ENCODE measurements at places on chromosomes 2 and 18.

DNA sequence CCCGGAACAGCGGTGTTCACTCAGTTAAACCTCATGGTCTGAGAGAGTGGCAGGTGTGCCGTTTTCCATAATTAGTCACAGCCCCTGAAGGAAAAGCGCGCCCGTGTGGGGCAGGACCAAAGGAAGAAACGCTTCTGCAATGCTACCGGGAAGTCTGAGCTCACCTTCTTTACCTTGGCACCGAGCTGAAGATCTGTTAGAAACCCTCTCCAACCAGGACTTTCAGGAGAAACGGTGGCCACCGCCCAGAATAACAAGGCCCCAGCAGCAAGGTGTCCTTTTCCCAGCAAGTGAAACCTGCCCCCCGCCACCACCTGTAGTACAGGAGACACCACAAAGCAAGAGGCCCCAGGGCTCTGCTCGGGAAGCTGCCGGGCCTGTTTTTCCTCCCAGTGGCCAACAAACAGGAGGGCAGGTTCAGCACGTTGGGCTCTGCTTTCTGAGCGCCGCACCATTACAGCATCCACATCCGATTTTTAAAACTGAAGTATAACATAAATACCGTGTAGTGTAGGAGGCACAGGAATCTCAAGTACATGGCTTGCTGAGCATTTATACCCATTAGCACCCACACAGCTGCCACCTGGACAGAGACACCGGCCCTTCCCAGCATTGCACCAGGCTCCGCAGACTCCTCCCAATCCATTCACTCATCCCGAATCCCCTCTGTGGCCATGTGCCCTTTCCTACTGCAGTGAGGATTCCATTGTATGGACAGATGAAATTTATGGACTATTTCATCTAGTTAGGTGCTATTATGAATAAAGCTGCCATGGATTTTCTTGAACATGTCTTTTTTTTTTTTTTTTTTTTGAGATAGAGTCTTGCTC lies 121.8 kb upstream of the RIOK3 start:
- peak; percentile 30 for DNase-seq

DNA sequence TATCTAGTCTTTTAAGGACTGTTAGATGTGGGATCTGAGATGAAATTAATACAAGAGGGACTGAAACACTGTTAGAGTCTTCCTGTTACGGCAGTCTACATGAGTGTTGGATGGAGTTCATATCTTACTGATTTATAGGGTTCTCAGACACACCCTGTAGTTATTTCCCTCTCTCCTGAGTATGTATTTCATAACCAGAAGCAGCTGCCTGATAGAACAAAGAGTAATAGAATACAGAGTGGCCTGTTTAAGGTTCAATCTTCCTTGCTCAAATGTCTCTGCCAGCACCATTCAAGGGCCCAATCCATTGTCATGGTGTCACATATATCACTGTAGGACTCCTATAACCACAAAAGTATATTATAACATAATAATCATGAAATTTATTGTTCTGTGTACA lies 1229.1 kb upstream of the ACVR2A start:
- no peak for DNase-seq

GRCh38 chr2:208099682-208100470 lies 24.4 kb downstream of the CRYGD start:
- no peak for DNase-seq

- DNase-seq: no peak
Measured at GRCh38 chr2:191653667-191654391, 24.1 kb upstream of the NABP1 start.

DNA sequence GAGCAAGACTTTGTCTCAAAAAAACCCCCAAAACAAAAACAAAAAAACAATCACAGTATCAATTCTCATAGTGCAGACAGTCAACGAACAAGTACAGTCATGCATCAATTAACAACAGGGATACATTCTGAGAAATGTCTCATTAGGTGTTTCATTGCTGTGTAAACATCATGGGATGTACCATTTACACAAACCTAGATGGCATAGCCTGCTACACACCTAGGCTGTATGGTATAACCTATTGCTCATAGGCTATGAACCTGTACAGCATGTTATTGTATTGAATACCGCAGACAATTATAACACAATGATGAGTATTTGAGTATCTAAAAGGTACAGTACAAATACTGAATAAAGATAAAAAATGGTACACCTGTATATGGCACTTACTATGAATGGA lies 67.8 kb upstream of the LMAN1 start:
- DNase-seq: no peak

DNA sequence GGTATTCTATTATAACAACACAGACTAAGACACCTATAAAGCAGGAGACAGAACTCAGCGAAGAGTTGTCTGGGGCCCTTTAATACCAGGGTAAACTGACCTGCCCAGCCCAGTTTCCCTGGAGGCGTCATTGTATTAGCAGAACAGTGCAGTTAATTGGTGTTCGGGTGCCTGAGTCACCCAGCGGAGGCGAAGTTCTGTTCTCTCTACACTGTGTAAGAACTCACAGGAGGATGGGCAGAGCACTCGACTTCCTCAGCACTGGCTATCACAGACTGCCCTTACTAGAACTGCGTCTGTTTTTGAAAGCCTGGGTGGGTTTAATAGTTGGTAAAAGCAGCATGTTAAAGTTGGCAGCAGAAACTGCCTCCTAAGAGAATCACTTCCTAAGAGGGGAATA lies 106.5 kb upstream of the ATP8B1 start:
- DNase-seq: no peak

GRCh38 chr2:3147651-3148530 lies 229.7 kb downstream of the EIPR1 start:
- DNase-seq: no peak

GRCh38 chr2:83172841-83173240 lies 1286.2 kb downstream of the SUCLG1 start:
- DNase-seq: no peak

DNA sequence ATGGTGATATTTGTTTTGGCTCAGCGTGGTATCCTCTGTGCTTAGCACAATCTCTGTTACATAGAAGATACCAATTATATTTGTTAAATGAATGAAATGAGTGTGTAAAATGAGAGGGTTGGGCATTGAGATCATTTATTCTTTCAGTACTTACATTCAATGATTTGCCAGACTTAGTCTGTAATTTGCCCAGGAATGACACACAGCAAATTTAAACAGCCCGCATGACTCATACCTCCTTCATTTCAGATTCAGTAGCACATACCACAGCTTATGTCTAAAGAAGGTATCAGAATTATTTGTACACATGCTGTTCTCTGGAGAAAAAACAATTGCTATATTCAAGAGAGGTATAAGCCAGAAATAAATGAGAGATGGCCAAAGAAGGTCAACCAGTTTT lies 37.0 kb downstream of the KLHL14 start:
- no peak for DNase-seq

GRCh38 chr2:8176887-8177286 lies 505.0 kb upstream of the ID2 start:
- DNase-seq: no peak

GRCh38 chr2:8024506-8024905 lies 657.4 kb upstream of the ID2 start:
- no peak for DNase-seq

DNA sequence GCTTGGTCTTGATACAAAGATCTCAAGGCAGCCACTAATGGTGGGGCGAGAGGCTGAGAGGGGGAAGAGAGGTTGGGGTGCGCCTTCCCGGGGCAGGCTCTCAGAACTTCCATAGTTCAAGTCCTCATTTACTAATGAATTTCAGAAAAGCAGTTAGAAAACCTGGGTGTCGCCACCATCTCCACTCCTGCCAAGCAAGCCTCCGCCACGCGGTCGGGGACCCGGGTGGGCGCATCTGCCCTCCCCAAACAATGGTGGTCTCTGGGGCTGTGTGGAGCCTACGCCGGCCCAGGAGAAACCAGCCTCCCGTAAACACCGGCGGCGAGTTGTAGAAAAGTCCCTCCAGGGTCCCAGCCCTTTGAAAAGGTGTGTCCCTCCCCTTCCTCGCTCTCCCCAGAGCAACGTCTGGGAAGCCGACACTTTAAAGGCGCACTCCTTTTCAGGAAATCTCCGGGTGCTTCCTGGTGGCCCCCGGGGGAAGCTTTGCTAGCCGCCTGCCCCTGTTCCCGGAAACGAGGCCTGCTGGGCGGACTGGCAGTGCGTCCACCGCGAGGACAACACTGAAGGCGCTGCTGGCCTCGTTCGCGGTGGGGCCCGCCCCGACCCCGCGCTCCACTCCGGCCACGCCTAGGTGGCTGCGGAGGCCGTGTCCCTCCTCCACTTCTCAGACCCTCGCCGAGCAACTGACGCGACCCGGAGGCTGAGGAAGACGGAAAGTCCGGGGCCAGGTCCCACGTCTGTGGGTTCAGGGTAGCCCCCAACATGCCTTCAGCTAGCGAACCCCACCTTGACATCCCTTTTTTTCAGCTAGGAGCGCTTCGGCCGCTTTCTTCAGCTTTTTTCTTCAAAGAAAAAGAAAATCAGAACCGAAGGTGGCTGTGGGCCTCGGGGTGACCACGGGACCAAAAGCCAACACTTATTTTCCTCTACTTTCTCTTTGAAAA lies 16.8 kb downstream of the EVX2 start:
- no peak for DNase-seq

- no peak for DNase-seq
Measured at GRCh38 chr2:215791481-215791937, 221.8 kb downstream of the MREG start.

DNA sequence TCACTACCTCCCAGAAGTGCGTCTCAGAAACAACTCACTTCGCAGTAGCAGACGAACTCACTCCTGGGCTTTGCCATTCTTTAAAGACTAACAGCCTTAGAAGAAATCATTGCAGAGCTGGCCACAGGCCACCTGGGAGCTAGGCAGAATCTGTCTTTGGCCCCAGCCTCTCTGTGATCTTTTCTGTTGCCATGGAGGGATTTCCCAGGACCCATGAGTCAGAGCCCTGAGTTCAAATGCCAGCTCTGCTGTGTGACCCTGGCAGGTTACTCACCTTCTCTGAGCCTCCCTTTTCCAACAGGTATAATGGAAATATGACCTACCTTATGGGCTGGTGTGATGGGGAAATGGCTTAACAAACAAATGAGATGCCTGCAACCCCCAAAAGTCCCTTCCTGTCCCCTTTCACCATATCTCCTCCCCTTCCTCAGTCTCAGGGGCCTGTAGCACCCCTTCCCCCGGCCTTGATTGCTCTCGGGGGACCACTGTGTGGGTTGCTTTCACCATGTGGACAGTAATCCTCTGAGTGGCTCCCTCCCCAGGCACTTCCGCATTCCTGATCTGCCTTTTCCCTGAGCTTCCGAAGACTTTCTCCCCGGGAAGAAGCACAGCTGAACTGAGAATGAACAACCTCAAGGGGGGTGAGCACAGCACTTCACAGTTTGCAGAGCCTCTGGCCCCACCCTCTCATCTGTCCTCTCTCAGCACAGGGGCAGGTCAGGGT lies 34.0 kb upstream of the SLC66A3 start:
- DNase-seq: no peak

DNA sequence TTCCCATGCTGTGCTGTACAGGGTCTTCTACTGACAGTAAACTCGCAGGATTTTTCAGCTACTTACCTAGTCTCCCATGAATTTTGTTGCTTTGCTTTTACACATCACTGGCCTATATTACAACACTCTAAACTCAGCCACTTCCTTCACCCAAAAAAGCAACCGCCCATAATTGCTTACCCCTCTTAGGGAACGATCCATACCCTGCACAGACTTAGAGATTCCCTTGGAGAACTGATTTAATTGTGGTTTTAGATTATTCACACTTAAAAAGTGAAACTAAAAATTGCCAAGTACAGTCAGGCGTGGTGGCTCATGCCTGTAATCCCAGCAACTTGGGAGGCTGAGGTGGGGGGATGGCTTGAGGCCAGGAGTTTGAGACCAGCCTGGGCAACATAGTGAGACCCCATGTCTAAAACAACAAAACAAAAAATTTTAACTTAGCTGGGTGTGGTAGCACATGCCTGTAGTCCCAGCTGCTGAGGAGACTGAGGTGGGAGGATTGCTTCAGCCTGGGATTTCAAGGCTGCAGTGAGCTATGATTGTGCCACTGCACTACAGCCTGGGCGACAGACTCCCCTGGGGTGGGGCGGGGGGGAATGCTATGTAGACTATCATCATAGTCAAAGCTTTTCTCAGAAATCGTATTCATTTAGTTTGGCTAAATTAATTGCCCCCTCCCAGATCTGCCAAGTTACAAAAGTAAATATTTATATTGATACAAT lies 19.3 kb downstream of the MRPL30 start:
- DNase-seq: no peak

- no peak for DNase-seq
Measured at GRCh38 chr2:100660851-100661584, 98.2 kb downstream of the PDCL3 start.

DNA sequence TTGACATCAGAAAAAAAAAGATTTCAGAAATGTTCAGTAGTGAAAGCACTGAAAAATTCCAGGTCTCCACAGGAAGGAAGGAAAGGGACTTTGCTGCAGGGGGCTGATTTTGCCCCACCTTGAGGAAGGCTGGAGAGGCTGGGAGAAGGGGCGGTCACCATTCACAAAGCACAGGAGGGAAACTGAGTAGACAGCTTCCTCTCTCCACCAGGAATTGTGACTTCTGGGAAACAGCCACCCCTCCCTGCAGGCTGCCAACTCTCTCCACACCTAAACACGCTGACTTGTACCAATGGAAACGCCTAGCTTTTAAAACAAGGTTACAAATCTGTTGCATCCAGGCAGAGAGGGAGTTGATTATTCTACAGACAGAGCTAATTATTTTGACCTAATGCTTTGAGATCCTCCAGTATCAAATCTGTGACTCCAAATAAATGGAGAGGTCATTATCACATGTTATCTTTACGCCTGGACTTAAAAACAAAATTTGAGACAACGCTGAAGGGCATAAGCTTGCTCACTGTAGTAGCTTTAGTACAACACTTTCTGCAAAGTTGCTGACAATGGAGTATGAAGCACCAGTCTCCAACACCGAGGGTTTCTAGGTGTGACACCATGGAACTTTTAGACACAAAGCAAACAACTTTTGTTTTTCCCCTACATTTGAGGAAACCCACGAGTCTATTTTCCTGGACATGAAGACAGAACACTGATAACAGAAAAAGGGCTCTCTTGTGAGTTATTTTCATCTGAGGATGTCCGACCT lies 42.7 kb downstream of the EPHA4 start:
- DNase-seq: no peak

GRCh38 chr2:133821107-133821760 lies 253.0 kb upstream of the NCKAP5 start:
- DNase-seq: no peak

GRCh38 chr2:216495656-216496055 lies 3.0 kb upstream of the RPL37A start:
- DNase-seq: no peak

- DNase-seq: no peak
Measured at GRCh38 chr2:35989040-35989439, 366.5 kb upstream of the CRIM1 start.

- no peak for DNase-seq
Measured at GRCh38 chr2:69165091-69165880, 152.3 kb downstream of the ANTXR1 start.

- DNase-seq: no peak
Measured at GRCh38 chr18:24027156-24027827, 12.7 kb downstream of the TTC39C start.
